Lung (tissue), 17 donors: ENCODE measurements at places on chromosomes 7 and 10. TPM values are rescaled to one million over a fixed set of nuclear protein-coding genes. Genes with fewer than 3 reads are reported as not detected.

Gene TRIM50
- not detected for total RNA-seq

Gene NPC1L1
- total RNA-seq: 0.03 TPM

Gene CNTNAP2
- 0.43 TPM for total RNA-seq

DNA sequence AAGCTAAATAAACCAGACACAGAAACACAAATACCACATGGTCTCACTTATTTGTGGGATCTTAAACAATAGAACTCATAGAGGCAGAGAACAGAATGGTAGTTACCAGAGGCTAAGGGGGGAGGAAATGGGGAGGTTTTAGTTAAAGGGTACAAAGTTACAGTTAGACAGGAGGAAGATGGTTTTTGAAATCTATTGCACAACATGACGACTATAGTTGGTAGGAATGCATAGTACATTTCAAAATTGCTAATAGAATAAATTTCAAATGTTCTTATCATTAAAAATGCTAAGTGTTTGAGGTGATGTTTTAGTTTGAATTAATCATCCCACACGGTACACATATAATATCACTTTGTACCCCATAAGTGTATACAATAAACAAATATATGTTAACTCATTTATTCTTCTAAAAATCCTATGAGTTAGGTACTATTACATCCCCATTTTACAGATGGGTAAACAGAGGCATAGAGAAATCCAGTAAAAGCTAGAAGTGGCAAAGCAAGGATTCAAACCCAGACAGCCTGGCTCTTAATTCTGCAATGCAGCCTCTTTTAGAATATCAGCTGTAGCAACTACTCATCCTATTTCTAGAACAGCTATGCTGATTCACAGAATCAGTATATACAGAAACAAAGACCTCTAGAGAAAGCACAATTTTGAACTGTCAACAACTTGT is 50.9 kb downstream of the HBP1 start:
- no peaks in the 10 kb centered on the region for H3K36me3 ChIP-seq
- no peaks in the 10 kb centered on the region for H3K27me3 ChIP-seq
- peak overlapping the region; percentile 81 for H3K27ac ChIP-seq
- no peak for DNase-seq

- no peak overlapping the region for H3K27ac ChIP-seq
- no peaks in the 10 kb centered on the region for H3K27me3 ChIP-seq
- H3K4me3 ChIP-seq: no peak overlapping the region
- peaks cover 2% of the 10 kb centered on the region for H3K4me1 ChIP-seq
- H3K36me3 ChIP-seq: no peaks in the 10 kb centered on the region
These were observed 11.7 kb upstream of the KIAA1217 start for GRCh38 chr10:24197263-24197662.

DNA sequence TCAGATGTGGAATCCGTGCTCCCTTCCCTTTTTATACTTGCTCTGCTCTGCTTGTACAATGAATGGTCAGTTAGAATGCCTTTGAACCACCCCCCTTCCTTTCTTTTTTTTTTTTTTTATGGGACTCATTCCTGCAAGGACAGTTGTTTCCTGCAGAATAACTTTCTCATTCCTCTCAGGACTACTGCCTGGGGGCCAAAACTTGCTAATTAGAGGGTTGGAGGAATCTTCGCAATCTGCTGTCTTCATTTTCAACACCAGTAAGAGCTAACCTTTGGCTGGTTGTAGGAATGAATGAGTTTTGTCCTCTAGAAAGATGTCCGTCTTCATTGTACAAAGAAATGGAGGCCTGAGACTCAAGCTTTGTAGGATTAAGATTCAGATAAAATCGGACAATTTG is 868.1 kb downstream of the LRMDA start:
- no peaks in the 10 kb centered on the region for H3K36me3 ChIP-seq
- no peak overlapping the region for H3K4me3 ChIP-seq
- DNase-seq: no peak
- H3K4me1 ChIP-seq: peaks cover 38% of the 10 kb centered on the region

DNA sequence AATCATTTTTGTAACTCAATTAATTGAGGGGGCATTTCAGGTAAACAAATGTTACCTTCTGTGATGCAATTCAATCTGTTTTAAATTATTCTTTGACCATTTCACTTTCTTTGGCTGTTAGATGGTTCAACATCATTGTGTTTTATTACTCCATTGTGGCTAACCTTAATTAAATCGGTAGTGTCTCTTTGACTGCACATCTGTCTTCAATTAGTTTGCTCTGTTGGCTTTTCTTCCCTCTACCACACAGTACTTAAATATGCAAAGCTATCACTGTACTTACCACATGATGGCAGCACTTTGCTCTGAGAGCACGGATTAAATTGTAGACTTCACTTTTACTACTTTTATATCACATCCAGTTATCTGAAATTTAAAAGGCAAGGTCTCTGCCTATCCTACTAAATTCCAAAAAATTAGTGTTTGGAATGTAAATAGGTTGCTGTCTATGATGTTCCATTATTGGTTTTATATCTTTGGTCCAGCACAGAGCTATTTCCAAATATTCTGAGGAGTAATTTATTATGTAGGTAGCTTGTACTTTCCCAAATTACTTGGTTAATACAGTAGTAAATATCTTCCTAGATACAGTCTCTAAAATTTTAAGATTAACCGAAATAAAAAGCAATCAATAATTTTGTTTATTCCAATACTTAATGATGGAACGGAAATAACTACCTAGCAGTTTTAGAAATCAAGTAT is 352.0 kb downstream of the PCLO start:
- H3K27ac ChIP-seq: no peak overlapping the region
- DNase-seq: peak; percentile 77
- no peaks in the 10 kb centered on the region for H3K36me3 ChIP-seq
- H3K4me1 ChIP-seq: no peaks in the 10 kb centered on the region
- H3K27me3 ChIP-seq: no peaks in the 10 kb centered on the region
- H3K4me3 ChIP-seq: no peak overlapping the region

DNA sequence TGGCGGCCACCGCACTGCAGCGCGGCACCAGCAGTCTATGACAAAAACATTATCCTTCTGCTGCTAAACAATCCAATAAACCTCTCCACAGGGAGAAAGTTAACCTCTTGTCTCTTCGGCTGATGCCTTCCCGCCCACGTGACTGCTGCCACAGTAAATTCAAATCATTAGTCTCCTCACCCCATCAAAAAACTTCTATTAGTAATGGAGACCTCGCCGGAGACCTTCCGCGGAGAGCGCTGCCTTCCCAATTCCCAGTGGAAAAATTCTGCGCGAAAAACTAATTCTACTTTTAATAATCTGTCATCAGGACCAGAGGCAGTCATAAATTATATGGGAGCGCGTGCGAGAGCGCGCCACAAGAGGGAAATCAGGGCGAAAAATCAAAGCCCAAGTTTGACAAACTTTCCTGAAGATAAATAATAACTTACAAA is 90.0 kb upstream of the PAX2 start:
- H3K27ac ChIP-seq: no peak overlapping the region
- H3K36me3 ChIP-seq: no peaks in the 10 kb centered on the region
- H3K4me1 ChIP-seq: peaks cover 15% of the 10 kb centered on the region
- no peak for DNase-seq
- H3K4me3 ChIP-seq: no peak overlapping the region
- H3K27me3 ChIP-seq: peaks cover 4% of the 10 kb centered on the region

GRCh38 chr10:88379575-88379974 is 203.5 kb downstream of the RNLS start:
- H3K27ac ChIP-seq: no peak overlapping the region
- DNase-seq: no peak
- H3K4me3 ChIP-seq: no peak overlapping the region
- no peaks in the 10 kb centered on the region for H3K27me3 ChIP-seq
